ENCODE measurements at places on chromosomes 7 and 10.

GRCh38 chr10:108362961-108363360, 1198.5 kb upstream of the SORCS1 start:
- DNase-seq: no peak

GRCh38 chr10:22605168-22605567, 109.2 kb downstream of the PIP4K2A start:
- no peak for DNase-seq

GRCh38 chr10:43461950-43462349, 25.0 kb downstream of the ZNF487 start:
- DNase-seq: peak; percentile 24

GRCh38 chr7:158751751-158752150, 47.1 kb upstream of the NCAPG2 start:
- DNase-seq: no peak

DNA sequence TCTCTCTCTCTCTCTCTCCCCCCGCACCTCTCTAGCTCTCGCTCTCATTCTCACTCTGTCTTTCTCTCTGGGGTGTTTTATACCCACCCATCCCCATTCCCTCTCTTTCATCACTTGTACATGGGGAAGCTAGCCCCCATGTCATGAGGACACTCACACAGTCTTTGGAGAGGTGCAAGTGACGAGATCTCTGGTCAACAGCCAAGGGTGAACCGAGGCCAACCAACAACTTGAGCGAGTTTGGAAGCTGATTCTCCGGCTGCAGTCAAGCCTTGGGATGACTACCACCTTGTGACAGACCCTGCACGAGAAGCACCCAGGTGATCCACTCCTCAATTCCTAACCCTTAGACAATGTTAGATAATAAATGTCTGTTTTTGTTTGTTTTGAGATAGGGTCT, 10.1 kb upstream of the KBTBD2 start:
- DNase-seq: no peak

GRCh38 chr10:46310143-46310514, 23.3 kb downstream of the ANTXRL start:
- no peak for DNase-seq

DNA sequence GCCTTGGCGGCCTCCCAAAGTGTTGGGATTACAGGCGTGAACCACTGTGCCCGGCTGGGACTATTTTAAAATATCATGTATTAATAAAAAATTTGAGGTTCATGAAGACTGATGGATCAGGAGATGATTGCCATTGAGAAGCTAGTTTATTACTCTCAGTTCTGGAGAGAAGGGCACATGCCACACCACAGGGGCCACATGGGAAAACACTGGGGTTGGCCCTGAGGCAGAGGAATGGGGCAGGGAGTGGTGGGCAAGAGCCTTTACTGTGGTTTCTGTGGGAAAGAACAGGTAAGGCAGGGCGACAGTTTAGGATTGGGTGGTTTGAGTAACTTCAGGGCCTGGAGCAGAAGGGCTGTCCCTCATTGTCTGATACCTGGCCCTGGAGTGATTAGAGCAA, 6.8 kb upstream of the TBRG4 start:
- no peak for DNase-seq

DNA sequence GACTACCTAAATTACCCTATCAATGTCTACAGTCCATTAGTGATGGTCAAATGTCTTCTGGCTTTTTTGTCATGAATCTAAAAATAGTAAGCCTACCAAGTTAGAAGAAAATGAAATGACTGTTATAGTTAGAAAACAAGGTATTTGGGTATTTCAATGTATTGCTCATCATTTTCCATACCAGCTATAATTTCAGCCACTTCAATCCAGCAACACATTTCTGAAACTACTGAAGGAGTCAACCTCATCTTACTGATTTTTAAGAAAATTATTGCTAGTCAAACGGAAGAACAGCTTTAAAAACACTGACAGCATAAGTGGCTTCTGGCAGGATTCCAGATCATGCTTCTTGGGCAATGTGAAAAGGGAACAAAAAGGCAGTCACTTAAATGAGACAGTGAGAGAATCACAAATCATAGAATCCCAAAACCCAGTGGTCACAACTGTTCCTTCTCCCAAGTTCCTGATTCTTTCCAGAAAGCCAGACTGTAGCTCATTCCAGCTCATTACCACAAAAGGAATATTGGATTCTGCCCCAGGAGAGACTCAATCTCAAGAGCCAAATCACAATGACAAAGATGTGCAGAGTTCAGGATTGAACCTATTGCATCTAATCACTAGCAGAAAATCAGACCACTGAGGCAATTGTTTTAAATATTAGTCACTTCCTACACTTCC, 61.2 kb upstream of the LRRN3 start:
- no peak for DNase-seq
